Fibroblast of villous mesenchyme (primary cell): ENCODE measurements at places on chromosomes 5 and 9.

DNA sequence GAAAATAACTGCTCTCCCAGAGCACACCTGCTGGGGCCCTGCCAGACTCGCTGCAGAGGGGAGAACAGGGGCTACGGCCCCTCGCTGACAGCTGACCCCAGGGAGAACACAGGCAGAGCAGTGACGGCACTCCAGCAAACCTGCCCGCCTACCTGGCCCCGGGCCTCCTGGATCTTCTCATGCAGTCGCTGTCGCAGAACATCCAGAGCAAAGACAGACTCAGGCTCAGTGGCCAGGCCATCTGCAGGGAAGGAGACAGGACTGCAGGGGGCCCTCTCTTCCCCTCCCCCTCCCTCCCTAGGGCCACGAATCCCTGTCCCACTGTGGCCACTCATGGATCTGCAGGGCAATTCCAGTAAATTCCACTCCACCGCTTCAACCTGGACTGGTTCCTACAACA lies 2.4 kb downstream of the SURF6 start:
- no peak for DNase-seq

DNA sequence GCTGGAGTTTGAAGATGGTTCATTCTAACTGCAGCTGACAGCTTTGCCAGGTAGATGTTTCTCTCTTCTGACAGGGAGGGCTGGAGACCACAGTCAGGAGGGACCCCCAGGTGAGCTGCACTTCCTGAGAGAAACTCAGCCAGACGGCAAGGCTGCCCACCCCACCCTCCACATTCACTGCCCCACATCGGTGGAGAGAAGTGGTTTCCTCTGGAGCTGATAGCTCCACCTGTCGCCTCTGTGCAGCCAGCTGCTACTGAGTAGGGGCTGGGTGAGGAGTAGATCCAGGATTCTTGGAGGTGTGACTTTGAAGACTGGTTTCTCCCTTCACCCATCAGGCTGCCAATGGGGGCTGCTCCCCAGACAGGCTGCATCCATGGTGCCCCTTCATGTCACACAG lies 175.0 kb downstream of the CARTPT start:
- DNase-seq, result no peak

GRCh38 chr5:178386336-178386931 lies 153.8 kb upstream of the PHYKPL start:
- DNase-seq, result no peak

- no peak for DNase-seq
Observed at GRCh38 chr5:112656451-112656850, 81.2 kb upstream of the APC start.

- DNase-seq, result no peak
Observed at GRCh38 chr9:12413986-12414385, 279.2 kb upstream of the TYRP1 start.

- no peak for DNase-seq
Observed at GRCh38 chr5:169670769-169671525, 33.9 kb downstream of the DOCK2 start.

DNA sequence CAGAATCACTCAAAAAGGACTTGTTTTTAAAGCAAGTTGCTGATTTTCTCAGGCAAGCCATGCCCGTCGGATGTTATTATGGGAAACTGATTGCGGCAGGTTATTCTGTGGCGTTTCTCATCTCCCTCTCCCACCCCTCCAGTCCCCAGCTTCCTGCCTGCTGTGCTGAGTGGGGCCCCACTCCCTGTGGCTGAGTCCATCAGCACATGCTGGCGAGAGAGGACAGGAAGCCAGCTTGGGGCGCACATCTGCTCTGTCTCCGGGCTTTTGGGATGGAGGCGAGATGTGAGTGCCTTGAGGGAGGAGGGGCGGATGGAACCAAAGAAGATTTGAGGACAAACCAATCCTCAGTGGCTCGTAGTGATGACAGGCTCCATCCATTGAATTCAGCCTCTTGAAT lies 108.0 kb downstream of the DAPK1 start:
- DNase-seq, result no peak

DNA sequence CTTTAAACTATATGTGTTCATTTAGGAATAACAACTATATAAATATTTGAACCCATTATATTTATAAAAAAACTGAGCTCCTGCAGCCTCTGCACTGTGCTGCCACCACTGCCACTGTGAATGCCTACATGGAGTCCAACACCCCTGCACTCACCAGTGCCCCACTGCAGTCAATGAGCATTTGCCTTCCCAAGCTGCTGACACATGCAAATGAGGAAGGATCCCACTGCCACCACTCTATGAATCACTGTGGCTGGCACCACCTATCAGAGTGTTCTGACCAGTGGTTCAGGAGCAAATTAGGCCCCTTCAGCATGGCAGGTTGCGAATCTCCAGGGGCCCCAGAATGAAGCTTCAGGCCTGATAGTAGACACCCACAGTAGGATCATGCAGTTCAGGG lies 9.1 kb downstream of the IFNA5 start:
- no peak for DNase-seq

DNA sequence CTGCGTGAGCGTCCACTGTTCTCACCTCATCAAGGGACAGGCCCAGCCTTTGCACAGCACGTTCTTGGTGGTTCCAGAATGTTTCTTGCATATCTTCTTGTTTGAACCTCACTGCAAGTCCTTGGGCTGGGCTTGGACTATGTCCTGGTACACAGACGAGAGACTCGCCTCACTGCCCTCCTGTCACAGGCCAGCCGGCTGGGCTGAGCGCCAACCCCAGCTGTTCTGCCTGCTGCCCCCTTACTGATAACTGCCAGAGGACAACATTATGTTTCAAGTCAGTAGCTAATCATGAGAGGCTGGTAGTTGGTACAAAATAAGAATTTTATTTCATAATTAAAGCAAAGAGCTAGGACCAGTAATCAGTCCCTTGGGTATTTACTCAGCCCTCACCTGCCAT lies 52.8 kb upstream of the LRRTM2 start:
- peak; percentile 28 for DNase-seq
